Activated CD4-positive, alpha-beta T cell treated with anti-CD3 and anti-CD28 coated beads, Interleukin-2, amount 50 U/mL, for 48 hours (primary cell): ENCODE measurements at places on chromosomes 1 and 21.

GRCh38 chr21:19608101-19608621 is 1204.6 kb upstream of the TMPRSS15 start:
- DNase-seq = no peak

DNA sequence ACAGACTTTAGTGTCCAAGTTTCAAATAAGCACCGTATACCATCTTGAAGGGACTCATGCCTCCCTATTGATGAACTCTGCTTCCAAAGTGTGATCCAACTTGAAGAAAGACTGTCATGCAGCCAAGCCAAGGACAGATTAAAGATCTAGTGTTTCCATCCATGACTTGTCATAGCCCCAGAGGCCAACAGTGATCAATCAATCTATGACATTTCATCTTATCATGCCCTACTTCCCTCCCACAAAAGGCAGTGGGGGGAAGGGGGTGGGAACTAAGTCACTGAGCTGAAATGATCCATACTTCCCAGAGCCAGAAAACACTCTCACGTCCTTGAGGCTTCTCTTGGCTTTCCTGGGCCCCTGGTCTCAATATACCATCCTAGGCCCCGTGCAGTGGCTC is 4.0 kb downstream of the SERPINC1 start:
- no peak for DNase-seq

- no peak for DNase-seq
These were observed 333.8 kb upstream of the PTBP2 start for GRCh38 chr1:96387785-96388184.

DNA sequence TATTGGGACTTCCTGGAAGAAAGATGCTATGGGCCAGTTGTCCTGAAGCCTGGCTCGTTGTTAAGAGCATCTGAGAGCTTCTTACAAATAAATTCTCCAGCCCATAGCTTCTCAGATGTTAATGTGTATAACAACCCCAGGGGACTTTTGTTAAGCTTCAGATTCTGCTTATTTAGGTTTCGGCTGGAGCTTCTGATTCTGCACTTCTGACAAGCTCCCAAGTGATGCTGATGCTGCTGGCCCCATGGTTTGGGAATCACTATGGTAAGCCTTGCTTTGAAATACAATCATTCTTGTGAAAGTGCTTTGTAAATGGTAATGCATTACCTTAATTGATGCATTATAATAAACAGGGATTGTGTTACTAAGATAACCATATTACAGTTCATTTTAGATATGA is 281.8 kb upstream of the PLD5 start:
- DNase-seq = no peak

GRCh38 chr1:7581754-7582459 is 189.2 kb upstream of the VAMP3 start:
- no peak for DNase-seq

DNA sequence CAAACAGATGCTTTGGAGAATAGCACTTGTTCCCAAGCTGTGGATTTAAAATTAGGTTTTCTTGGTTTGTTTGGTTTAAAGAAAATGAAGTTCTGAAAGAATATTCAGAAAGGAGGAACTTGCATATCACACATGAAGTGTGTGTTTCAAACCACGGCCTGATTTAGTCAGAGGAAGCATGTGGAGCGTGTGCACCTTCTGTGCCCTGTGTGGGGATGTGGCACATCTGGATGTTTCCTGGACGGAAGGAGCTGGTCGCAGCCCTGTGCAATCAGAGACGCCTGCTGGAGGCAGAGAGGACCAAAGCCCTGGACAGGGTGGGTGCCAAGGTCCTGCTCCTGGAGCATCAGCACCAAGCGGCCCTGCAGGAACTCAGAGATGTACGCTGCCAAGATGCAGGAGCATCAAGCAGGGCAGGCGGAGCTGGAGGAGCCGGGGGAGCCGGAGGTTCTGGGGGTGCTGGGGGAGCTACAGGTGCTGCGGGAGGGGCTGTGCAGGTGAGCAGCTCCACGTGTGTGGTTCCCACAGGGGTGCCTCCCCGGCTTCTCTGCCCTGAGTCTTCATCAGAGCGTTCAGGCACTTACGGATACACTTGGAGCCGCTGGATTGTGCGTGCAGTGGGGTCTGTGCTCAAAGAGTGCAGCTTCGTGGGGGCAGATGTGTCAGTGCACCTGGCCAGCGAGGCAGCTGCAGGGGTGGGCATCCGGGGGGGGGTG is 45.7 kb downstream of the PCNT start:
- no peak for DNase-seq

GRCh38 chr1:51555866-51556619 is 37.0 kb upstream of the EPS15 start:
- no peak for DNase-seq

DNA sequence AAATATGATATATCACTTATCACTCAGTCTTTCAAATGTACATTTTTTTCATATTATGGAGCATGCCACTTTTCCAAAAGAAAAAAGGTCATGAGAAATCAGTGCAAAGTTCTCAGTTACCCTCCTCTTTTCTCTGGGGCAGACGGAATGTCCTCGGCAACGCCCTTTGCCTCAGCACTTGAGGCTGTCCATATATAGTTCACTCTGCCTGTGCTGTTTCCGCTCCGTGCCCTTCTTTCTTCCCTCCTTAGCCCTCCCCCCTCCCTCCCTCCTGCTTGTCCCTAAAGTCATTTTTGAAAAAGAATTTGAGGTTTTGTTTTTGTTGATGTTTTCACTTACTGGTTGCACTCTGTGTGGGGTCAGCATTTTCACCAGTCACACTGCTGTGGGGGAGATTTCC is 5.4 kb downstream of the BARHL2 start:
- no peak for DNase-seq

- no peak for DNase-seq
These were observed 9.2 kb downstream of the CSMD2 start for GRCh38 chr1:34155860-34156259.

DNA sequence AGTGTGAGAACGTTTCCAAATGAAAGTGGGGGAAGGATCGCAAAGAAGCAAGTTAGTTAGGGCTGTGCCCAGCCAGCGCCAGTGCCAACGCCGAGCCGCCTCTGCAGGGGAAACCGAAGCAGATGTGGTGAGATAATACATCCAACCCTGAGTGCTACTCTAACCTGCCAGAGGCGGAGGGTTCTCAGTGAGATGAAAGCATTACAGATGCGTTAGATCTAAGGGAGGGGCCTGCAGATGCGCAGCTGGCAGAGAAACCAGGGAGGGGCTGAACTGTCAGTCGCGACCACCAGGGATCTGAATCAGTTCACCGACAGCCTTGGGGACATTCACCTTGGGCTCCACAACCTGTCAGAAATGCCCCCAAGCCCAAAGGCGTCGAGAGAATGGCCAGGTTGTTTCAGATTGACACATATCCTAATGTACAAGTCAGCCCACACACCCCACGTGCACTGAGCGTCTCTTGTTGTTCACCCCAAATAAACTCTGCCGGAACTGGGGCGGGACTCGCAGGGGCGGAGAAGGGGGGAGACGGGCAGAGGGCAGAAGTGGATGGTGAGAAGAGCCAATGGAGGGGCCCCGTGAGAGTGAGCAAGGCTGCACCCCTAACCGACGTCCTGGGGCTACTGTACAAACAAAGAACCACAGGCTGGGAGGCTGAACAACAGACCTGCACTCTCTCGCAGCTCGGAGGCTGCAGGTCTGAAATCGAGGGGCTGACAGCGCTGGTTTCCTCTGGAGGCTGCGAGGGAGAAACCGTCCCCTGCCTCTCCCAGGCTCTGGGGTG is 8.7 kb upstream of the UMODL1 start:
- peak; percentile 67 for DNase-seq

DNA sequence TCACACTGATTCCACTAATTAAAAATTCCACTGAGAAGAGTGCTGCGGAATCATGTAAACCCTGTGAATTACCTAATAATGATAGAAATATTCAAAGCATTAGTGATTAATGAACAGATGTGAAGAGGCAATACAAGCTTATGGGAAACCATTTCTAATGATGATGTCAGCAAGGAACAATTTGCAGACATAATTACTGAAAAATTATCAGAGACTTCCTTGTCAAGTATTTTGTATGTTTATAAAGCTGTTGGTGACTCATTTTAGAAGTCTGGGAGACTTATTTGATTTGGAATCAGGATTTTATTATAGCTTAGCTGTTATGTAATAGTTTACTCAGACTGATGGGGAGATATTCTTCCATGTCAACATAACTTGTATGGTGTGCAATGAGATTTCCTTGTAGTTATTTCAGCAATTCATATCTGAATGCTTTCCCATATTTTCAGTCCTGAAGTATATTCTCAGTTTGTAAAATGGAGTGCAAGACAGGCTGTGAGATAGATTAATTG is 135.5 kb downstream of the TGFB2 start:
- no peak for DNase-seq

- DNase-seq = no peak
These were observed 97.5 kb downstream of the DISC1 start for GRCh38 chr1:231724041-231724440.

- no peak for DNase-seq
These were observed 158.2 kb downstream of the TRIM33 start for GRCh38 chr1:114352797-114353196.

GRCh38 chr1:11978301-11978700 is 1.9 kb upstream of the MFN2 start:
- no peak for DNase-seq

DNA sequence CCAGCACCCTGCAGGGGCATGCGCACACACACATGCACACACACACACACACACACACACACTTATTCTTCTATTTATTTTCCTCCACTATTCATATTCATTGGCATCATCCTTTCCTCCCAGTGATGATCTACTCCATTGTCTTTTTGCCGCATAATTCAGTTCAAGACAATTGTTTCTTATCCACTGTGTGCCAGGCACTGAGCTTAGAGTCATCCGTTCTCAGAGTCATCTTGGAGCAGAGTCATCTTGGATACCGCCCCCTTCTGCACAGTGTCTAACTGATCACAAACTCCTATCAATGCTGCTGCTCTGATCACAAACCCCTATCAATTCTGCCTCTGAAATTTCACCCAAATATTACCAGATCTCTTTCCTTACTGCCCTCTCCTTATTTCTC is 102.8 kb upstream of the PROX1 start:
- no peak for DNase-seq

DNA sequence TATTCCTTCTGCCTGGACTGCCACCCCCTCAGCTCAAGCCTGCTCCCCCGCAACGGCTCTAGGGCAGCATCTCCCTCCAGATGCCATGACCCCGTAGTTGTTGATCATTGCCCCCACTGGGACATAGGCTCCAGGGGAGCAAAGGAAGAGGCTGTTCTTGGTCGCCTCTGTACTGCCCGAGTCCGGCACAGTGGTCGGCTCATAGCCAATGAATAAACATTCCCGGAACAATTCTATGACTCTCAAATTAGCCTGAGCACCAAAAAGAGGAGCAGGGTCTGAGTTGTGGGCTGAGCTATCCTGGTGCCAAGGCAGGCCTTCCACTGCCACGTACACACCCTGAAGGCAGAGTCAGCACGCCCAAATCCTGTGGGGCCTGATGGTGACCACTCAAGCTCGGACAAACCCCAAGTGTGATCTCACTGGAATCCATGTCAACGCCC is 33.1 kb downstream of the CAPZB start:
- no peak for DNase-seq

DNA sequence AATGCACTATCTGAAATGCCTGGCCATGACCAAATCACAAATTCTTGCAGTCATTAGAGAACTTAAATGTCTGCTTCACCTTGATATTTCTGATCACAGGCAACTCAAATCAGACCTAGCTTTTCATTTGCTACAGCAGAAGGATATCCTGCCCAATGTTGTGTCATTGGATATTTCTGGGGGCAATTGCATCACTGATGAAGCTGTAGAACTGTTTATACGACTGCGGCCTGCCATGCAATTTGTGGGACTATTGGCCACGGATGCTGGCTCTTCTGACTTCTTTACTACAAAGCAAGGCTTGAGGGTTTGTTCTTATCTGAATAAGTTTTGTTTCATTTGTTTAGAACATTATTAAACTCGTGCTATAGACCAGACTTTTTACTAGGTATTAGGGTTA is 14.9 kb downstream of the ZYG11A start:
- no peak for DNase-seq

DNA sequence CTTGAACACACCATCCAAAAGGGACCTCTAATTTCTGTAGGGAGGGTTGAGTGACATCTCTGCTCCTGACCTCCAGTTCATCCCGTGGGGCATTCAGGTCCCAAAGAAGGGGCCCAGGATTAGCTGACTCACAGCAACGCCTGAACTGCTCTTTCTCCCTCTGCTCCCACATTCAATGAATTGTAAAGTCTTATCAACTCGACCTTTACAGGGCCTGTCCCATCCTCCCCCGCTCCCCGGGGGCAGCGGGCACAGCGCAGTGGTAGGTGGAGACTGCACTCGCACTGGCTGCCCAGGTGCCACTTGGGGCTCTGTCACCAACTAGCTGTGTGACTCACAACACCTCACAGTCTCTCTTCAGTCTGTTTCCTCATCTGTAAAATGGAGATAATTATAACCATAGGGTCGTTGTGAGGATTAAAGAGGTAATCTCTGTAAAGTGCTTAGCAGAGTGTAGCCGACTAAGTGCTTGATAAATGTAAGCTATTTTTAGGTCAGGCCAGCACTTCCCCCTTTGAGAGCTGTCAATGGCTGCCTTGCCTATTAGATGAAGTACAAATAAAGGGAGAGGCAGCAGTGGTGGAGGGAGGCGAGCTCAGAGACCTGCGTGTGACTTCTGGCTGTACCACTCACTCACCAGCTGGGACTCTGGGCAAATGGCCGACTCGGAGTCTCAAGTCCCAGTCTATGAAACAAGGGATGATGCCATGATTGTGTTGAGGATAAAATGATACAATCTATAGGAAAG is 637 bp upstream of the MYBPHL start:
- DNase-seq = no peak

GRCh38 chr1:84192681-84193080 is 48.6 kb downstream of the PRKACB start:
- DNase-seq = no peak

GRCh38 chr1:54528613-54529012 is 19.4 kb upstream of the ACOT11 start:
- DNase-seq = no peak

DNA sequence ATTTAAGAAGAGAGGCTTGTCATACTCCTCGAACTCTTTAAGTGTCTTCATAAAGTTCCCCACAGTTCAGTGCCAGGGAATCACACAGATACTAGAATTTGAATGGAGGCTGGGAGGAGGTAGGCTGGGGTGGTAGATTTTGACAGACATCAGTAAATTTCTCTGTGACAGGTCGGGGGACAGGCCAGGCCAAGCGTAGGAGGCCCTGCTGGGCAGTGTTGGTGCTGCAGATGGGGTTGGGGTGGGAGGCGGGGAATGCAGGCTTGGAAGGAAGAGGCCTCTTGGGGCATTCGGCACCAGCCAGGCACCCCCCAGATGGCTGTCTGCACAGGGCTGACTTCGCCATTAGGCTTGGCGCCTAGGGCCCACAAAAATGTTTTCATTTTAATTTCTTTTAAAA is 84.0 kb downstream of the MAN1C1 start:
- DNase-seq = no peak
